ENCODE measurements at places on chromosomes 1 and 21.
A peak's percentile ranks its signal among the peaks of the same experiment; 100 is the strongest.

- no peak for DNase-seq
Measured at GRCh38 chr1:95542936-95543335, 308.9 kb downstream of the RWDD3 start.

DNA sequence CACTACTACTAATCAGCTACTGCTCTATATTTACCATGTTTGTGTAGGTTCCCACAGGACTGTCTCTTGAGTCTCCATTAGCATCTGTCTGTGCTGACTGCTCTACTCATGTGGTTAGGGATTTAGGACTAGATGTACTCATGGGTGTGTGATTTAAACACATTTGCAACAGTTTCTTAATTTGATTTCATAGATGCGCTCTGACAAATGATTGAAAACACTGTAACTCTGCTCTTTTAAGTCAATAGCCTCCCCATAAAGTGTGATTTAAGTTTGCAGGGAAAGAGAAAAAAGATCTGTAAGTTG, 809.3 kb downstream of the NCAM2 start:
- DNase-seq: no peak

GRCh38 chr1:61071205-61072130, 10.9 kb upstream of the NFIA start:
- DNase-seq: no peak

GRCh38 chr1:42777852-42778251, 6.9 kb upstream of the TMEM269 start:
- no peak for DNase-seq

DNA sequence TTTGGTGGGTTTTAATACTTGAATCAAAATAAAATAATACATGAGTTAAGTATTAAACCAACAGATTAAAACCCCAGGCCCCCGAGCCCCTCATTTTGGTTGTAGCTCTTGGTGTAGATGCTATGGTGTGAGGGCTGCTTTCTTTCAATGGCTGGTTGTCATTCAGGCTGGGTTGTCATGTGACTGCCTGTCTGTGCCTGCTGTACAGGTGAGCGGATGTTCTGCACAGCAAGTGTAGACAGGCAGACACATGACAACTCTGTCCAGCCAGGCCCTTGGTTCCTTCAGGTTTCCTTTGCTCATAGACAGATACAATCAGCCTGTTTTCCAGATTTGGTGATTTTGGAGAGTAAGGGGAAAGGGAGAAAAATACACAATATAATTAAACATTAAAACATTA, 281.9 kb upstream of the C1orf105 start:
- no peak for DNase-seq

DNA sequence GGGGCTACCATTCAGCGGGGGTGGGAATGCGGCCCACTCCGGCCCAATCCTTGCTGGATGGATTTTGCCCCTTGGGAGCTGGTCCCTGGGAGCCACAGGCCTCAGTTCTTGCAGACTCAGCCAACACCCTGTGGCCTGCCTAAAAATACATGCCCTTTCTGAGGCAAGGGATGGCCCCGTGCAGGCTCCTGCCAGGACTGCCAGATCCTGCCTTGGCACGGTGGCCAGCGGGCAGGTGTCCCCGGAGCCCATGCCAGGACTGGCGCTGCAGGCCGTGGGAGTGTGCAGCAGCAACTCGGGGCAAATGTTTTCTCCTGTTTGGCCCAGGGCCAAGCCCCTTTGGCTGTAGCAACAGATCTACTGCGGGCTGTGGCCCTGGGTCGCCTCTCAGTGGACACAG, 1.6 kb upstream of the PANK4 start:
- peak; percentile 49 for DNase-seq

GRCh38 chr1:51649593-51650091, 32.8 kb downstream of the OSBPL9 start:
- DNase-seq: no peak

Data from mucosa of descending colon (tissue), 3 donors.